Central memory CD4-positive, alpha-beta T cell (primary cell): ENCODE measurements at places on chromosomes 13 and 19.

GRCh38 chr13:59340581-59340980 is 823.1 kb downstream of the DIAPH3 start:
- DNase-seq = no peak

- DNase-seq = no peak
These were observed 396 bp downstream of the F7 start for GRCh38 chr13:113105921-113106452.

GRCh38 chr13:76667551-76667950 is 218.7 kb downstream of the KCTD12 start:
- DNase-seq = no peak

- no peak for DNase-seq
These were observed 5.0 kb downstream of the RDH8 start for GRCh38 chr19:10018263-10018662.

DNA sequence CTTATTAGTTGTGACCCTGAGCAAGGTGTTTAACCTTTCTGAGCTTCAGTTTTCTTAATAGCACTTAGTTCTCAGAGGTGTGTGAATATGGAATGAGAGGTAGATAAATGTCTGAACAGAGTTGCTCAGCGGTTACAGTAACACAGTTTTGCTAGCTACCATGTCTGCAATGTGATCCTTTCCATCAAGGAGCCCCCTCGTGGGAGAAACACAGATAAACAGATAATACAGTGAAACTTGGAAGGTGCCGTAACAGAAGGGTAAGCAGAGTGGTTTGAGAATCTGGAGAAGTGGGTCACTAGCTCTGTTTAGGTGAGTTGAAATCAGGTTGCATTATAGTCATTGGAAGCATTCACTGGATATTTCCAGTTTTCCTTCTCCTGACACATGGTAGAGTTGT is 38.9 kb downstream of the IRS2 start:
- no peak for DNase-seq

- no peak for DNase-seq
These were observed 585.2 kb downstream of the PCDH9 start for GRCh38 chr13:66644855-66645460.

- no peak for DNase-seq
These were observed 64.2 kb upstream of the ZNF599 start for GRCh38 chr19:34837262-34837661.

GRCh38 chr19:36225219-36225892 is 10.4 kb downstream of the ZNF146 start:
- DNase-seq = no peak

DNA sequence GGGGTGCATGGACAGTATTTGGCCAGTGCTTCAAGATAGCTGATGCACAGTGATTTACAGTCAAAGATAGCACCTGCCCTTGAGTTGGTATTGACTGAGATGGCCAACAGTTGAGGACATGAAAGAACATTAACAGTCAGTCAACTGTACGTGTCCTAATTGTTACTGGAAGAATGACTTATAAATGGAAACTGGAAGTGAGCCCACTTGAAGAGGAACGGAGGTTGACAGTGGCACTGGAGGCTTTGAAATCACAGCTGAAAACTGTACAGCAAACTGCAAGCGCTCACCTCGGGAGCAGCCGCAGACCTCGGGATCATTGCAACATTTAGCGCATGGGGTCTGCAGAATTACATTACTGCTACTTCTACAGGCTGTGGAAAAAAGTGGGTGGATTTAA is 77.1 kb downstream of the GGACT start:
- no peak for DNase-seq

DNA sequence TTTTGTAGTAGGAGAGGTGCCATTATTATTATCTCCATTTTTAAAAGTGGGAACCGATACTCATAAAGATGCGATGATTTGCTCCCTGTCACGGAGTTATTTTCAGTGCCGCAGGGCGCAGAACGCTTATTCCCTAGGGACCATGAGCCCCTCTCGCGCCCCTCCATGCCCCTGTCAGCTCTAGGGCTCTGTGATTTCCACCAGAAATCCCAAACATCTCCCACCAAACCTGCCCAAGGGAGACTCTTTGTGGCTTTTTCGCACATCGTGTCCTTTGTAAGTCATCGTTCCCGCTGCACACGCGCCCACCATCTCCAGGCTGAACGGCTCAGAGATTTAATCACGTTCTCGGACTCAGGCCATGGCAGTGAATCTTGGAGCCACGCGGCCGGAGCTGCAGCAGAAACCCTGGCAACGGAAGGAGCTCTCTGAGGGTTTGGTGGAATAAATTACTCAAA is 105.1 kb downstream of the DNAJC15 start:
- no peak for DNase-seq

DNA sequence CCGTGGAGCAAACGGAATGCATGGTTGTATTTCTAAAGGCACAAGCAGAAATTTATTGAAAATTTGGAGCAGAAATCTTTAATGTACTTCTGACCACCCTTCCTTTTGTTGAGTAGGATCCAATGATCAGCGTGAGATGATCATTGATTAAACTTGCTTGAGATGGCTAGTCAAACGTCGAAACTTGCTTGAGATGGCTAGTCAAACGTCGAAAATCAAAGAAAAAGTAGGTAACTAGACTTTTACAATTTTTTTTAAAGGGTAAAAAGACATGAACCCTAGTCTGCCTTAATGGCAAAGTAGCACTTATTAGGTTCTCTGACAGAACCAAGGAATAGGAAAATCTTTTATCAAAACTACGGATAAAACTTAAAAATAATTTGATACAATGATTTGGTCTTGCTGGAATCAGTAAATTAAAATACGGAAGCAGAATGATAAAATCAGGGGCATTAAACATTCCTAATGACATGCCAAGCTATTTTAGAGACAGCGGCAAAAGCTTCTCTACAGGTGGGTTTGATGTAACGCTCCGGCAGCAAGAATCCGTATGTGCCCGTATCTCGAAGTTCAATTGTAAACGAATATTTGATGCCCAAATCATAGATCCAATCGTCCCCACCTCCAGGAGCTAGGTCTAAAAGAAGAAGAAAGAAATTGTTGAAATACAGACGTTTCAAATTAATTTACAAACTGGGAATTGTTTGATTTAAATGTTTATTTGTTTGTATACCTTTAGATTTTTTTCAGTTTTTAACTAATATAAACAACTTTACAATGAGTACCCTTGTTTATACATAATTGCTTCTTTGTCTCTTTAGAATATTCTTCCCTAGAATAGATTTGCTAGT is 841 bp upstream of the ZC3H13 start:
- DNase-seq = no peak

- no peak for DNase-seq
These were observed 14.4 kb downstream of the LILRA5 start for GRCh38 chr19:54298357-54299125.

- DNase-seq = no peak
These were observed 368.2 kb upstream of the TSHZ3 start for GRCh38 chr19:31717269-31717923.

DNA sequence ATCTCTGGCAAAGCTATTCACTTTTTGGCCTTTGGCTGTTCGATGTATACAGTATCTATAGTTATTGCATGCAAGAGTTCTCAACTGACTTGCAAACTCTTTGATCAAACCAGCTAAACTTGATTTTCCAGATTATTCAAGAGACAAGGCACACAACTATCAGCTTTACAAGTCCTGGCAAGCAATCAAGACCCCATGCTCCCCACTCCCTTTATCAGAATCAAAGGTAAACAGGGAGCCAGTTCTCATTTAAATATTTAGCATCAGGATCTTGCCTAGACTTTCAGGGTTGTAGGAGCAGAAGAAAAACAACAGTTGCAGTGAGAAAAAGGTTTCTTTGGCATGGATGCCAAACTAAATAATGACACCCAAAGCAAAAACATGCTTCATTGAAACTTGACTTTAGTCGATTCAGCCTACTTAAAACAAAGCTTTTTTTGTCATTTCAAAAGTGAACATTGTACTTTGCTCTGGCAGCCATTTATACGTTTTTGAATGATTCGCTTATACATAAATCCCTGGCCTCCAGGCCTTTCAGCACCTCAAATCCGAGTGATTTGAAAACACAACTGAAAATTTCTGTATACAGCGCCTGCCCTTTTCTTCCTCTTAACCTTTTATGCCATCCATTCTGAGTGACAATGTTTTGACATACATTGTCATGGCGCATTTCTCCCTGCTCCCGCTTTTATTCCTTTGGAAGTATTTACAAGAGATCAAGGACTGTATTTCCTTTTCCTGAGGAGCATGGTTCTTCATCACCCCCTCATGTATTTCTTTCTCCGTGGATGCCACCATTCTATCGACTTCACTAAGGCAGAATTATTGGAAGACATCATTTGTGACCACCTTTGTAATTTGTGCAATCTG is 340.8 kb downstream of the KLF5 start:
- no peak for DNase-seq

- no peak for DNase-seq
These were observed 12.5 kb upstream of the ZNF675 start for GRCh38 chr19:23699521-23699860.

GRCh38 chr13:40433577-40433976 is 232.9 kb downstream of the FOXO1 start:
- DNase-seq = peak; percentile 42

GRCh38 chr13:45949161-45949560 is 97.6 kb upstream of the SIAH3 start:
- no peak for DNase-seq

DNA sequence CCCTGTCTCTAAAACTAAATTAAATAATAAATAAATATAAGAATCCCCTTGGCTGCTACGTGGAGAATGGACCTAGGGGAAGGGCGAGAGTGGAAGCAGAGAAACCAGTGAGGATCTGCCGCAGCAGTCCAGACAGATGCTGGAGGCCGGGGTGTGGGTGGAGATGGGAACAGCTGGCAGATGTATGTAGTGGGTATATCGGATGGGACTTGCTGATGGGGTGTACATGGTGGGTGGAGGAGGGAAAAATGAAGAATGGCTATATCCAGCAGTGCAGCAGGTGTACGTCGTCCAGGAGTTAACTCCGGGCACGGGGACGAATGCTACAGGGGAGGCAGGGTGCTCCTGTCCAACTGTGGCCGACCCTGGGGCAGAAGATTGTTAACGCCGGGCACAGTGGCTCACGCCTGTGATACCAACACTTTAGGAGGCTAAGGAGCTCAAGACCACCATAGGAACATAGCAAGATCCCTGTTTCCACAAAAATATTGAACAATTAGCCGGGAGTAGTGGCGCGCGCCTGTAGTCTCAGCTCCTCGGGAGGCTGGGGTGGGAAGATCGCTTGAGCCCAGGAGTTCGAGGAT is 654 bp downstream of the CEP89 start:
- no peak for DNase-seq

GRCh38 chr19:22882797-22883196 is 50.7 kb downstream of the ZNF723 start:
- DNase-seq = no peak

DNA sequence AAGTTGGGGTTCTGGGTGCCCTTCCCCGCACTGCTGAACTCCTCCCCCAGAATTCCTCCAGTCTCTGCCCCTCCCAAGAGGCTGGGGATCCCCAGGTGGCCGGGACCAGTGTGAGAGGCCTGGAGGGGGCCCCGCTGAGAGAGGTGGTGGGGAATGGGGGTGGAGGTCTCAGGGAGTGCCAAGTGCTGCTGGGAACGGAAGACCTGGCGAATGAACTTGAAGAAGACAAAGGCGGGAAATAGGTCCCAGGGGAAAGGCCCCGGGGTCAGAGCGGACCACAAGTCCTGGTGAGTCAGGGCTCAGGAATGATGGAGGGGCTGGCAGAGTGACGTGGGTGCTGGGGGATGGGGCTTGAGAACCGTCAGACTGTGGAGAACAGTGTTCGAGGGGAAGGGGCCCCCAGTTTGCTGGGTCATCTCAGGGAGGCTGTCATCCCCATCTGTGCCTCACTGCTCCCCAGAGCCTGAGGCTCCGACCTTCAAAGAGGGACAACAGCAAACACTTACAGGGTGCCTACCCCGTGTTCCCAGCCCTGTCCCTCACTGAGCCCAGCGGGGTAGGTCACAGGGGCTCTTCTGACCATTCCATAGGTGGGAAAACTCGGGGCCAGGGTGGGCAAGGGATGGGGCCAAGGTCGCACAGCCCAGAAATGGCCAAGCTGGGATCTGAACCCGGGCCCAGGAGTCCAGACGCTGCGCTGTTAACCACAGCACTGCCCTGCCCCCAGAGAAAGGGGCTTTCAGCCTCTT is 16.0 kb upstream of the SEMA6B start:
- no peak for DNase-seq

- no peak for DNase-seq
These were observed 1222.2 kb upstream of the SPRY2 start for GRCh38 chr13:81563091-81563490.

DNA sequence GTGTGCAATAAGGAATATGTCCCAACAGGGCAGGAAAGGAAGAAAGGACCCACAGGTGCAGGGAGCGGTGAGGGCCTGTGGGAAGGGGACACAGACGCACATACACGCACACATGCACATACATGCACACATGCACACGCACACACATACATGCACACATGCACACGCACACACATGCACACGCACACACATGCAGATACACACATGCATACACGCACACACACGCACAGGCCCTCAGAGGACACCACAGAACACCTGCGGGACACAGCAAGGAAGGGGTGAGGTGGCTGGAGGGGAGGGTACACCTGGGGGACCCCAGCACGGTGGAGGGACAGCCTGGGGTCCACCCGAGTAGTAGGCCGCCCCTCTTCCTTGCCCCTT is 12.9 kb downstream of the PIP5K1C start:
- no peak for DNase-seq

DNA sequence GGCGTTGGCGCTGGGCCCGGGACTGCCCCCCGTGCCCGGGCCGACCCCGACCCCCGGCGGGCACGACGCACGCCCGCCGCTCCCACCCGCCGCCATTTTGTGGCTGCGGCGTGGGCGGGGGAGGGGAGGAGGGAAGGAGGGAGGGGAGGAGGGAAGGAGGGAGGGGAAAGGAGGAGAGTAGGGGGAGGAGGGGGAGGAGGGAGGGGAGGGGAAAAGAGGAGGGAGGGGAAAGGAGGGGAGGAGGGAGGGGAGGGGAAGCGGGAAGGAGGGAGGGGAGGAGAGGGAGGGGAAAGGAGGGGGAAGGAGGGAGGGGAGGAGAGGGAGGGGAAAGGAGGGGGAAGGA is at the start of gene BTBD2:
Gene BTBD2 (minus strand): TSS at position 107 of the 343 bp plus-strand sequence. CDS start 11 bp downstream, at position 96.
- peak; percentile 24 for DNase-seq

DNA sequence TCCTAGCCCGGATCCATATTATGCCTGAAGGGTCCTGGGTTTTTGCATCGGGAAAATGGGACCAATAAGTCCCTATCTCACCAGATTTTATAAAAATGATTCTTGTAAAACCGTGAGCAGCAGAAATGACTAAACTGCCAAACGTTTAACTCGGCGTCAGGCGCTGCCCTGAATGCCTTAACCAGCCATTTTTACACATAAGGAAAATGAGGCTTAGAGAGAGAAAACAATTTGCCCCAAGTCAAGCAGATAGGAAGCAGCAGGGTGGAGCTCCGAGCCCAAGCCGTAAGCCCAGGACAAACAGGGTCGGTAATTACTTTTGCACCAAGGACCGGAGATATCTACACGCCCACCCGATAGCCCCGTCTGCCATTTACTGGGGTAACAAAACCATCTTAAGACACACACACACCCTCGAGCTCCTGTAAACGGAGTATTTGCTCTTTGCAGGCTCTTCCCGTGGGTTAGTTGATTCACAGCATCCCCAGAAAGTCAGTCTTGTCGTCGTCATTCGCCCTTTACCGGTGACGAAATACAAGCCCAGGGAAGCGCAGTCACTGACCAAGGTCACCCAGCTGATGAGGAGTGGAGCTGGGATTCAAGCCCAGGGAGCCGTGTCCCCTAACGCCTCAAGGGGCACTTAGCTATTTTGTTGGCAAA is 16.0 kb upstream of the MRI1 start:
- no peak for DNase-seq

- DNase-seq = no peak
These were observed 7.6 kb upstream of the TSPAN16 start for GRCh38 chr19:11288349-11288748.

GRCh38 chr19:11361771-11362731 is 6.8 kb downstream of the PLPPR2 start:
- DNase-seq = no peak
